ENCODE measurements at places on chromosomes 7 and 10.

- DNase-seq, result no peak
Measured at GRCh38 chr7:88116235-88116795, 103.5 kb downstream of the SRI start.

DNA sequence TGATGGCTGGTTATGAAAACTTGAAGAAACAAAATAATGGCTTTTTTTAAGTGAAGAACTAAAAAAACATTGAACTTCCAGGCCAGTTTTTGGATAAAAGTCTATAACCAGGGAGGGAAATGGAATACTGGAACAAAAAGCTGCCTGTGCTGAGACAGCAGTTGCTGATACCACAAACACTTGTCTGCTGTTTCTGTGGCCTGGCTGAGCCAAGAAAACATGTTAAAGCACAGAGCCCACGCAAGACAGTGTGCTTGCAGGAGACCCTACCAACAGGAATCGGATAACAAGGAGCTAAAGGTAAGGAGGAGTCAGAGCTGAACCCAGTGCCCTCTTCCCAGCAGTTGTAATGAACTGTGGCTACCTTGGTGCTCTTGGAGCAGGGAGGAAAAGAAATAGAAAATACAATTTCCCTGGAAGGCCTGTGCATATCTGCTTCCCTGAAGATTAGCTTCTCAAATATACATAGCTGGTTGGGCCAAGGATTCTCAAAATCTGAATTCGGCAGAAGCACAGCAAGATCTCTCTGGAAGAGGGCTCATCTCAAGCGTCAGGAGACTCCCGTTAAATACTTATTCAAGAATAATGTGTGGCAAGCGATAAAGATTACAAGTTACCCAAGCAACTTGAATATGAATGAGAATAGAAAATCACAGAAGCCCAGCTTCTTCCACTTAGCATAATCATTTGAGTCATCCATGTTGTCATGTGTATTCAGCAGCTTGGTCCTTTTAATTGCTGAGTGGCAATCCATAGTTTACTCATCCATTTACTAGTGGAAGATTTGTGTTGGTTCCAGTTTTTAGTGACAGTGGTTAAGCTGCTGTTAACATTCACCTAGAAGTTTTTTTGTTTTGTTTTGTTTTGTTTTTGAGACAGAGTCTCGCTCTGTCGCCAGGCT, 87.6 kb downstream of the NOD1 start:
- no peak for DNase-seq

DNA sequence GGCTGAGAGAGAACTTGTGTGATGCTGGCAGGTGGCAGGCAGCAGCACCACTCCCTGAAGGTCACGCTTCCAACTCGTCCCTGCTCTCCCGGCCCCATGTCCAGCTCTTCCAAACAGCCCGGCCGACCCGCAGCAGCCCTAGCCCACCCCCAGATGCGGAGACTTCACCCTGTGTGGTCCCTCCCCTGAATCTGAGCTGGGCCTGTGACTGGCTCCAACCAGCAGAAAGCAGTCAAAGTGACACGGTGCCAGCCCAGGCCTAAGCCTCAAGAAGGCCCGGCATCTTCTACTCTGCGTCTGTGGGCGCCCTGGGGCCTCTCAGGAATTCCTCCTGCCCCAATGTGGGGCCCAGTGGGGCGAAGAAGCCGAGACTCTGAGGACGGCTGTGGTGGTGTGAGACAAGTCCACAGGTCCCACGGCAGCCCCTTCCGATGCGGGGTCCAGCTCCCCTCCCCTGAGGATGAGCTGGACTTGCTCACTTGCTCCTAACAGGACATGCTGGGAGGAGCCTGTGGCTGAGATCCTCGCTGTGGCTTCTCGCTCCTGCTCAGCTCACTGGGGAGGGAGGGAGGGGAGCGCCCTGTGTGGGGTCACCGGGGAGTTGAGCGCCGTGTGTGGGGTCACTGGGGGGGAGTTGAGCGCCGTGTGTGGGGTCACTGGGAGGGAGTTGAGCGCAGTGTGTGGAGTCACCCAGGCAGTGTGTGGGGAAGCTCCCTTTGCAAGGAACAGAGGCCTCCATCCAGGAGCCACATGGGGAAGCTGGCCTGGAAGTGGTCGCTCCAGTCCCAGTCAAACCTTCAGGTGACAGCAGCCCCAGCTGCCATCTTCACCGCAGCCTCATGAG, 9.5 kb downstream of the STK32C start:
- no peak for DNase-seq

DNA sequence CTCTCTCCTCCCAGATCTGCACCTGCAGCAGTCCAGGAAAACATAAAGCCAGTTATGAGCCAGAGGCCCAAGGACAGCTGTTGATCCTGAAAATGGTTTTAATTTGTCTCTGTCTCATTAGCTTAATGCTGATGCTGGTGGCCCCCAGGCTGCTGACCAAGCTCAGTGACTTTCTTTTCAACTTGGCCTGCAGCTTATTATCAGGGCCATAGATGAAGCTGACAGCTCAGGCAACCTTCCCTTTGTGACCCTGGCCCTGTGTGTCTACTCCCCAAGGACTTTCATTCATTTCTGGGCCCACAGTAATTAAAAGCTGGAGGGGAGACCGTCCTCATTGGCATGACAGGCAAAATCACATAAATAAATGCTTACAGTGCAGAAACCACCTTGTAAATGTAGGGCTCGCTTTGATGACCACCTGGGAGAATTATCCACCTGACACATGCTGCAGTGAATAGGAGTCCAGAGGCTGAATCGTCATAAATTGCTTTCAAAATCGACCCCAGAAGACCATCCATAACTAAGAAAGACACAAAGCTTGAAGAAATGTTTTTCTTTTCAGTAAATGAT, 138.5 kb downstream of the NPY start:
- DNase-seq, result no peak

DNA sequence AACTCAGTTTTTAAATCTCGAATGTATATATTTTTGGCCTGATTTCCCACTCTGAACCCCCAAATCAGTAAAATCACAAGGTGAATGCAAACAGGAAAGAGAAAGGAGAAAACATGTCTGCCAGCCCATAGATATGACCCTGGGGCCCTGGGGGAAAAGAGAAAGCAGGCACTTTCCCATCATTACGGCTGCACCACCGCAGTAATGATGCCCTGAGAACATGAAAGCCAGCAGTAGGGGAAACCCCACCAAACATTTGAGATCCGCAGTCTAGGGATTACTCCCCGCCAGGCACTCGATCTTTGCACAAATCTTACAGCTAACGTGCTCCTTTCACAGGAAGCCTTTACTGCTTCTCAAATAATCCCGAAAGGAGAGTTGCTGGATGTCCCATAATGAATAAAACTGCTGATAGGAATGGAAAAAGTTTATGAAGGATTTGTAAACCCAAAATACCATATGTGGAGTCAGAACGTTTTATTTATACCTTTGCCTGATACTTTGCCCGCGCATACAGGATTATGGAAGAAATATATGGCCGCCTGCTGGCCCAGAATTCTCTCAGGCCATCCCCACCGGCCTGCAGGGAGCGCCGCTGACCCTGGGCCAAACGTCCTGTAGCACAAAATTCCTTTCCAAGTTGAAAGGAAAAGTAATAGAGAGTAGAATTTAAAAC, 180.0 kb upstream of the INHBA start:
- no peak for DNase-seq

GRCh38 chr10:11215471-11215870, 197.8 kb downstream of the CELF2 start:
- DNase-seq, result no peak

GRCh38 chr10:17652585-17652984, 8.6 kb downstream of the STAM start:
- no peak for DNase-seq

DNA sequence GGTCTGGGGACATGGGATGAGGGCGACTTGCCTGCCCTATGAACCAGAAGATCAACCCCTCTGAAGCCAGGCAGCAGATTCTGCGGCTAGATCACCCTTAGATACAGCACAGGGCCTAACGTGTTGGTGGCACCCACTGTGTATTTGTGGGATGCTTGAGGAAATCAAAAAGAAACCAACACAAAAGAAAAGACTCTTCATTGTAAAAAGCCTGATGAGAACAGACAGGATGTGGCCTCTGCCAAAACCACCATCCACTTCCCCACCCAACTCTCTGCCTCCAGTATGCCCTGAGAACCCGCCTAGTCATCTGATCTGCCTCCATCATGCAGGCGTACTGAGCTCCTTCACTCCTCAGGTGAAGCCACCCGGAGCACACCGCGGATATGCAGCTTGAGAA, 97.2 kb upstream of the INSYN2A start:
- DNase-seq, result peak; percentile 7

DNA sequence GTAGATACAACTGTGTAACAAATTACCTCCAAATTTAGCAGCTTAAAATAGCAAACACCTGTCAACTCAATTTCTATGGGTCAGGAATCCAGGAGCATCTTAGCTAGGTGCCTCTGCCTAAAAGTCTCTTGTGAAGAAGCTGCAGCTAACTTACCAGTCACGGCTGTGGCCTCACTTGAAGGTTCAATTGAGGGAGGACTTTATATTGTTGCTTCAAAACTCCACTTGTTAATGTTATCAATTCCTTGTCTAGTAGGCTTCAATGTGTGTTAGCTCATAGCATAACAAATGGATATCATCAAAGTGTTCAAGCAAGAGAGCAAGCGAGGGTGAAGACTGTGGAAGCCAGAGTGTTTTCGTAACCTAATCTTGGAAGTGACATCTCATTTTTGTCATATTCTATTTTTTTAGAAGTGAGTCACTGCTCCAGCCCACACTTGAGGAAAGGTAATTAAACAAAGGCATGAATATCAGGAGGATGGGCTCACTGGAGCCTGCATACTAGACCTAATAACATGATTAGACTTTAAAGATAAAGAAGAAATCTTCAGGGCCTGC, 172.9 kb downstream of the SPAG6 start:
- no peak for DNase-seq

- DNase-seq, result no peak
Measured at GRCh38 chr10:131172433-131172832, 139.1 kb downstream of the TCERG1L start.

- no peak for DNase-seq
Measured at GRCh38 chr10:78448994-78449418, 415.3 kb downstream of the RPS24 start.

DNA sequence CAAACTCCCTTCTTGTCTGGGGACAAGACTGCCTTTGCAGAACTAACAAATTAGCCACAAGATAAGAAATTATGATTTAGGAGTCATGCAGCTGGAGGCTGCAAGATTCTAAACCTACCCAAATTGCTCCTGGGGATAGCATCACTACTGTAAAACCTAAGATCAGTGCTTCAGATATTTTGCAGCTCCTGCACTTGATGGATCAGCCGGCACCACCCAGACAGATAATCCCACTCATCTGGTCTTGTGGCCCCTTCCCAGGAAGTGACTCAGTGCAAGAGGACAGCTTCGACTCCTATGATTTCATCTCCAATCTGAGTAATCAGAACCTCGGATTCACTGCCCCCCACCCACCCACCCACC, 181.9 kb downstream of the AKR1D1 start:
- no peak for DNase-seq

- no peak for DNase-seq
Measured at GRCh38 chr10:73743327-73743904, 756 bp upstream of the SEC24C start.

DNA sequence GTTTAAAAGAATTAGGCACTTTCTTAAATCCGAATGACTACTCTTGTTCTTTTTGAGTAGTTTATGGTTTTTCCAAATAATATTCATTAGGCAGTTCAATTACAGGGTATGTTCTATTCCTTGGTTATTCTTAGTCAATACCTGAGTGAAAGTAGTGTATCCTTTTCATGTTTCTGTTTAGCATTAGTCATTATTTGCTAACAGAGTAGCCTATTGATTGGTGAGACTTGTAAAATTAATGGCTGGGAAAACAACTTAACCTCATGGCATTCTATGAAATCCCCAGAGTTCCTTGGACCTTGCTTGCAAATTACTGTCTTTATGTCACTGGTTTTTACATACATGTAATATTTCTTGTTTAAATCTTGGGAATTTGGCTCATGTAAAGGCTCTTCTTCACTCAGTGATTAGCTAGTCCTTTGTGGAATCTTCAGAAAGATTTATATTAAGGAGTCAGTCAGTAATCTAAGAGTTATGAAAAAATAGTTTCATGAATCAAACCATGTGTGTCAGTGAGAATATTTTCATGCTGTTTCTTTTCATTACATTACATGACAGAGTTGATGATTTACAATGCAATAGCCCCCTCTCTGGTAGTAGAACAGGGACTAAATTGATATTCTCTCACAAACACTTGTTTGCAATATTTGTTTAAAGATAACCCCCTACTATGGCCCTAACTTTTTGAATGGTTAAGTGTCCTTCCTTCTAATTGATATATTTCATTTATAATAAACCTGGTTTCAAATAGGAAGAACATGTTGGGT, 81.5 kb upstream of the LRRTM3 start:
- no peak for DNase-seq

- DNase-seq, result no peak
Measured at GRCh38 chr10:118315629-118316028, 26.5 kb downstream of the FAM204A start.

DNA sequence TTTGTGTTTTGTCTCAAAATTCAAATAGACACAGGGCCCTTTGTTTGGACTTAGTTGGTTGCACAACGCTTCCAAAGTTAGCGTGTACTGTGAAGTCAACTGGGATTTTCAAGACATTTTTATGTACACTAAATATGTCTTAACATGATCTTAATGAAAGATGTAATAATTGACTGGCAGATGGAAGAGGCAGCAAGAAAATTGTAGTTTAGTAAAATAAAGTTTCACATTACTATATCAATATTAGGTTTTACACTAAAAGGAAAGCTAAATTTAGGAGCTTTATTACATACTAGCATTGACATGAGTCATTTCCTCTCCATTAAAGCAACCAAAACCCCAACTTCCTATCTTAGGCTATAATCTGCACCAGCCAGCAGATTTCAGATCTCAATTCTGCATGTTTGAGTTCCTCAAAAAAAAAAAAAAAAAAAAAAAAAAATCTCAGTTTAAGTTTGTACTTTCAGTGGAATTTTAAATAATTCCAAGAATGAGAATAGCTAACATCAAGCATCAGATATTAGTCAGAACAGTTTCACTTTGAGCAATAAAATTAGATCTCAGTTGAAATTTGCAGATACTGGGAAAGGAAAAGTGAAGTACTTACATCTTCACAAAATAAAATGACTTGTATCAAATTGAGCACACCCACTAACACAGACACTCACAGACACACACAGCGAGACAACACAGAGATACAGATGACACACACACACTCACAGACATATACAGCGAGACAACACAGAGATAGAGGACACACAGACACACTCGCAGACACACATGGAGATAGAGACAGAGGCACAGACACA, 346.6 kb upstream of the KLF6 start:
- DNase-seq, result peak; percentile 10

Measured in T follicular helper cell (primary cell).